NCI-H1436 treated with DMSO at 0.1 percent for 48 hours (cell line): ENCODE measurements at places on chromosomes 11 and 22.

GRCh38 chr11:120231963-120232362, 8.0 kb upstream of the POU2F3 start:
- DNase-seq = no peak

GRCh38 chr11:129374993-129375750, 476 bp upstream of the BARX2 start:
- no peak for DNase-seq

- DNase-seq = no peak
Observed at GRCh38 chr22:31302006-31302405, 9.7 kb upstream of the PIK3IP1 start.

- no peak for DNase-seq
Observed at GRCh38 chr22:42169055-42169469, 38.5 kb upstream of the CYP2D6 start.

DNA sequence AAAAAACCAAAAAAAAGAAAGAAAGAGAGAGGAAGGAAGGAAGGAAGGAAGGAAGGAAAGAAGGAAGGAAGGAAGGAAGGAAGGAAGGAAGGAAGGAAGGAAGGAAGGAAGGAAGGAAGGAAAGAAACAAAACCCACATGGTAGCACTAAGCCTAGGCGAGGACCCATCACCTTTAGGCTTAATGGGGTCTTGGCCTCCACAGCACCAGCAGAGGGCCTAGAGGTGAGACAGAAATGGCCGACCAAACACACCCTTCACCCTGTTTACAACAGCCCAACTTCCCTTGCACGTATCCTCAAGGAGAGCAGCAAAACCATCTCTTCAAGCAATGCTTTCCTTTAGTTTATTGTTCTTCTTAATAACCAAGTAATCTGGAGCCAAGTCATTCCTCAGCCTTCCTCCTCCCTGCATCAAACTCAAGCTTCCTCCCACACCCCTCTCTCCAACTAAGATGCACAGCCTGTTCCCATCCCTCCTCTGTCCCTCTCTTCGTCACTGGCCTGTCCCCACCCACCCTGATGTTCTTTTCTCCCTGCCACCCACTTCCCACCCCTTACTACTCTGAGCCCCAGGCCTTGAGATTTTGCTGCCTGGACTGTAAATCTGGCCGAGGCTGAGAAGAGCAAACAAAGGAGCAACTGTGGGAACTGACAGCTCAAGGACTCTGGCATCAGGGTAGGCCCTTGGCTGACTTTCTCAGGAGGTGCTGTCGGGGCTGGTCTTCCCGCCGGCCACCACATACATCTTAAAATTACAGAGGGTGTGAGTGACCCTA, 26.0 kb downstream of the POU2AF1 start:
- DNase-seq = no peak

- no peak for DNase-seq
Observed at GRCh38 chr11:96012086-96012824, 88.3 kb upstream of the MTMR2 start.

DNA sequence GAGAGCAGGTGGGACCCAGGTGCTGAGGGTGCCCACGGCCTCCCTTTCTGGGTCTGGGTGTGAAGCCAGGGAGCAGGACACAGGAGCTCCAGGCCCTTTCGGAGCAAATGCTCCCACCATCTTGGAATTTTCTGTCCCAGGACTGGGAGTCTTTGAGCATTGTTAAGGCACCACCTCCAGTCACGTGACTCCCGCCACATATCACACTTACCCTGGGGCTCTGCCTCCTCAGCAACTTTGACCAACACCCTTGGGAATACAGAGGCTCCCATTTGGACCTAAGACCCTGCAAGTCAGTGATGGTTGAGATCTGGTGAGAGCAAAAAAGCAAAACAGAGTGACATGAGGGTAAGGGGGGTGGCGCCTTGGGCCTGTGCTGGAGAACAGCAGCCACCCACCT, 35.6 kb downstream of the GNAZ start:
- no peak for DNase-seq

DNA sequence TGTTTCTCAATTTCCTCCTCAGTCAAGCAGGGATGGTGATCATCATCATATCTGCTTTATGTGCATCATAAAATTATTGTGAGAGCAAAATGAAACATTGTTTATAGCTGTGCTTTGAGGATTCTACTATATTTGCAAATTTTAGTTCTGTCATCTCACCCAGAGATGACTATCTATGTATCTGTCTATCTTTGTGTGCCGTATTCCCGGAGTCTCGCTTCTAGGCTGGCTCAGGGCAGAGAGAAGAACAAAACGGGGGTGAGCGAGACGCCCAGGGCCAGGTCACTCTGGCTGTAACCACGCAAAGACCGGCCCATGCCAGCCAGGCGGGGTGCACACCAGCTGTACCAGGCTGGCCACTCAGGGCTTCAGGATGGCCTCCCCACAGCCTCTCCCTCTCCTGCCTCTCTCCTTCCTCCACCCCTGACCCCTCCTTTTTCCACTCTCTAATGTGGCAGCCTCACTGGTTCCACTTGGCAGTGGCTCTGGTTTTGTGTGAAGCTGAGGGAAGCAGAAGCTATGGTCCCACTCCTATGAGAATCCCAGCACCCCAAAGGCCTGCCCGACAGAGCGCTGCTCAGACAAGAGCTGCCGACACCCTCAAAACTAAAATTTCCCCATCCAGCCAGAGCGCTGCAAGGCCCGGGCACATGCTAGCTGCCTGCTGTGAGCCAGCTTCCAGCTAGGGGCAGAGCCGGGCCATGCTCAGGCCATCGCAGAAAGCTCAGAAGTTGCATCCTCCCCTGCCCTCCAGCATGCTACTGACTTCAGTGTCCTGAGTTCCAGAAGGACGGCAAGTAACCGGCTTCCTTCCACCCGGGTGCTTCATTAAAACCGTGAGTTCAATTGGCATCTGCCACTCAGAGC, 139.5 kb upstream of the TBCEL start:
- no peak for DNase-seq

DNA sequence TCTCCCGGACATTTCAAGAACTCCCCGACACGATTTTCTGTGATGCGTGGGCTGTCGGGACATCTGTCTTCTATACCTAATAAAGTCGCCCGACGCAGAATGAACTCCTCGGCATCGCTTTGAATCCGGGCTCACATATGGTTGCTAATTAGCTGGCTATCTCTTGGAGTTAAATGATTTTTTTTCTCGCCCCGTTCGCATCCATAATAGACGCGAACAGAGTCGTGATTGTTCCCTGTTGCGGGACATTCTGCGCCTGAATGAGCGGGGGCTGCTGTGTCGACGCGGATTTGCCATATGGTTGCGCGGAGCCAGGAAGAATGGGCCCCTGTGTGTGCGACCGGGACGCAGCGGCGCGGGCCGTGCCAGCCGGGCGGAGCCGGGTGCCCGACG, 16.4 kb downstream of the CDKN1C start:
- DNase-seq = no peak

DNA sequence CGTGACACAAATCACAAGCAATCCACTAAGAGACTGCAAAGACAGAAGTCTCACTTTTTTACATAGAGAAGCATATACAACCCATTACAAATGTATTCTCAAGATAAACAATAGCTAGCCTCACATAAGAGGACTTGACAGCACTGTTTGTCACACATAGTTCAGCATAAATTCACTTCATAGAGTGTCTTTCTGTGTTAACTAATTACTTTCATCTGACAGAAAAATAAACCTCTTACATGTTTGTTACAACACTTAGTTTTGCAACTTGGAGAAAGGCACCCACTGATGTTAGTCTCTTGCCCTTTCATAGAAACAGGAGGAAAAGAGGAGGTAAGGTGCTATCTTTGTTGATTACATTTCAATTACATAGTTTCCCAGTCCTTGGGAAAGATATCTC, 2221.9 kb upstream of the RAG2 start:
- no peak for DNase-seq

DNA sequence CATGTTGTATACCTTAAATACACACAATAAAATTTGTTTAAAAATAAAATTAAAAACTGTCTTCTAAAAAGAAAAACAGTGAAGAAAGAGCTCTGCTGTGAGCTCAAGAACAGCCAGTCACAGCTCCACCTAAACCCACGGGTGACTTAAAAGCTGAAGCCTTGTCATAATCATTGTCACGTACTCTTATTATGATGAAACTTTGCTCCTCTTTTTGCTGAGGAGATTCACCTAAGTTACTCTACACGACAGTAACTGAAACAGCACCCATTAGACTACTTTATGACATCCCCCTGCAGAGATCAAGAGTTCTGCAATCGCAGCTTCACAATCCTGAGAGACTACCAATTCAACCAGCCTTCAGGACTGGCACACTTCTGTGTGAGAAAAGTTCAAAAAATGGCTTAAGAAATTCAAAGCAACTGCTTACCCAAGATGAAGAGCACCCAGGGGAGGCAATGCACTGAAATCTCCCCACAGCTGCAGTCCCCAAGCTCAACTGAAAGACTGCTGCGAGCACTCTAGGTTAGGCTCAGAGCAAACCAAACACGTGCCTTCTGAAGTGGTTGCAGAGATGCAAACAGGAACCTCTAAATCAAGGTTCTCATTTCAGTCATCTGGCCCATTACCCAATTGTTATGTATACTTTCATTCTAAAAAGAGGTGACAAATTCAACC, at the start of gene JAML:
Gene JAML, minus strand, starts transcription at position 501 of the 678 bp plus-strand sequence. CDS start 10,145 bp downstream, outside the sequence.
- DNase-seq = no peak

DNA sequence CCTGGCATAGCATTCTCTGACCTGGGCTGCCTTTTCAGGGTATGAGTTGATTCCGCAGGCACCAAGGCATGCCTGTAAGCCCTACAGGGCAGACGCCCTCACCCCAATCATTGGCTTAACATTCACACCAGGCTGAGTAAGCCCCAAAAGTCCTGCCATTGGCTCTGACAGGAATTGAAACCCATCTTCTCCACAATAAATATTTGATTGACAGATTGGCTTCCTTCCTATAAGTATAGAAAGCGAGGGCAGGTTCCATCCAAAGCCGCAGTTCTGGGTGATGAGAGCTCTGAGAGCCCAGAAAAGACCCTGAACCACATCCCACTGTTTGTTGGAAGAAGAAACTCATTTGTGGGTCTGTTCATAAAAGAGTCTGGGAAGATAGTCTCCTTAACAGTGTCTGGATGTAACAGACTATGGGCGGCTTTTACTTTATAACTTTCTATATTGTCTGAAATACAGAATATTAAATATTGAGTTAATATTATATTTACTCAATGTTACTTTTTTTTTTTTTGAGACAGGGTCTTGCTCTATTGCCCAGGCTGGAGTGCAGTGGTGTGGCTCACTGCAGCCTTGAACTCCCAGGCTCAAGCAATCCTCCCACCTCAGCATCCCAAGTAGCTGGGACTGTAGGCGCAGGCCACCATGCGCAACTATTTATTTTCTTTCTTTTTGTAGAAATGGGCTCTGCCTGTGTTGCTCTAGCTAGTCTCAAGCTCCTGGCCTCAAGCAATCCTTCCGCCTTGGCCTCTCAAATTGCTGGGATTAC, 46.8 kb downstream of the FAM83F start:
- no peak for DNase-seq

DNA sequence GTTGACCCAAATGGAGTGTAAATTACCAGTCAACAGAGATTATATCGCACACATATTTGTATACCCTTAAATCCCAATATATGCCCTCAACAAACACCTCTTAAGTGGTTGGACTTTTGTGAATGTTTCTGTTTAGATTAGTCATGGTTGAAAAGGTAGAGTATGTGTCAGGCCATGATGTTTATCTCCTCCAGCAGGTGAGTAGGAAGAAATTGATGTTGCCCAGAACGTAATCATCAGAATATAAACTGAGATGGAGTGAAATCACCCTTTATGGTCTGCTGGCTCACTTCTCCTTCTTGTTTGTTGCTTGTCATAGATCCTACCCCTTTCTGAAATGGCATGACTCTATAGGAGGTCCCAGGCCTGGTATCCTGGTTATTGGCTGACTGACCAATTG, 431.8 kb downstream of the ETS1 start:
- DNase-seq = no peak

DNA sequence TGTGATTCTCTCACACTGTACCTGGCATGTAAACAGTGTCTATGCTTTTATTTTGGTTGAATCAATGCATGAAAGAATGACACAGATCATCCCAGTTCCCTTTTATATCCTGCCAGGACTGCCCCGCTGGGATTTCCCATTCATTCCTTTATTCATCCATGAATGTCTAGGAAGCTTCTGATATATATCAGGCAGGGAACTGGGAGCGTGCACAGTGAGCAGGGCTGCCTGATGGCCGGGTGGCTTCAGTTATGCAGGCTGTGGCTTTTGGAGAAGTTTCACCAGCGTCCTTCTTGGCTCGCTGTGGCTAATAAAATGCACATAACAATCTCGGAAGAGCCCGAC, 789.0 kb downstream of the TBC1D22A start:
- no peak for DNase-seq

DNA sequence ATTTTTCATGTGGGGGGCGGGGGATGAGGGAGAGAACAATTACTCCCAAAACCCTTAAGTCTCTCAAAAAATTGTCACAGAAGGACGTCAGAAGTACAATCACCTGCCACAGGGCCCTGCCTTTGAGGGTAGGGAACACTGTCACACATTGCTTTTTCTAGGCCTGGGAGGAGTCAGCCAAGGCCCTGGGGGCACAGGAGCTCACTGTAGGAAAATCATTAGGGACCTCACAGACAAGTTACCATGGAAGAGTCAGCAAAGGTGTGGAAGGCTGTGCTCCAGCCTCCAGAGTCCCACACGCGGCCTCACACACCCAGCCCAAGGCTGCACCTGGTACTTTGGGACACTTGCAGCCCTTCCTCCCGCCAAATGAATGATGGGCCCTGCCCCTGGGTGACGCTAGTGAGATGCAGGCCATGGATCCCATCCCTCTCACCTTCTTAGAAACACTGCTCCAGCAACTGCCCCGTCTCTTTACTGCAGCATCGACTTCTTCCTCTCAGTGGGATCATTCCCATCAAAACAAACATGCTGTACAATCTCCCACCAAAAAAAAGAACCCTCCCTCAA, 3.3 kb downstream of the PLEKHA7 start:
- DNase-seq = no peak

DNA sequence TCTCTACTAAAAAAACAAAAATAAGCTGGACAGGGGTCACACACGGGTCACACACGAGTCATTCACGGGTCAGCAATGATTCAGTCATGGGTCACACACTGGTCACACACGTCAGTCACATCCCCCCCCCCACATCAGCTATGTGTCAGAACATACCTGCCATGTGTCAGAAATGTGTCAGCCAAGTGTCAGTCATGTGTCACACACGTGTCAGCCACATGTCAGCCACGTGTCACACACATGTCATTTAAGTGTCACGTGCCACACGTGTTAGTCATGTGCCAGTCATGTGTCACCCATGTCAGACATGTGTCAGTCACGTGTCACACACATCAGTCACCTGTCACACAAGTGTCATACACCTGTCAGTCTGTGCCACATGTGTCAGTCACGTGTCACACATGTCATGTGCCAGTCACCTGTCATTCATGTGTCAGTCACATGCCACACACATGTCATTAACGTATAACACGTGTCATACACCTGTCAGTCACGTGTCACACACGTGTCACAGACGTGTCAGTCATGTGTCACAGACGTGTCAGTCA, 28.7 kb upstream of the MMP20 start:
- no peak for DNase-seq

GRCh38 chr22:25829237-25829636, 87.2 kb downstream of the MYO18B start:
- DNase-seq = no peak

- no peak for DNase-seq
Observed at GRCh38 chr11:78841456-78842060, 266.9 kb upstream of the NARS2 start.
